ENCODE measurements at places on chromosomes 7 and 10. TPM values are rescaled to one million over a fixed set of nuclear protein-coding genes. Genes with fewer than 3 reads are reported as not detected.

CFAP70 gene
- not detected for total RNA-seq

- H3K27ac ChIP-seq: no peak overlapping the region
- H3K4me1 ChIP-seq: no peaks in the 10 kb centered on the region
- H3K36me3 ChIP-seq: no peaks in the 10 kb centered on the region
- no peak overlapping the region for H3K4me3 ChIP-seq
- DNase-seq: no peak
Observed at GRCh38 chr7:90681336-90682022, 85.4 kb downstream of the CDK14 start.

- no peak for DNase-seq
- no peaks in the 10 kb centered on the region for H3K27me3 ChIP-seq
- no peaks in the 10 kb centered on the region for H3K4me1 ChIP-seq
- H3K4me3 ChIP-seq: no peak overlapping the region
- H3K27ac ChIP-seq: no peak overlapping the region
Observed at GRCh38 chr7:151607464-151607867, 87.8 kb upstream of the RHEB start.

- H3K27me3 ChIP-seq: no peaks in the 10 kb centered on the region
- no peaks in the 10 kb centered on the region for H3K4me1 ChIP-seq
- no peak for DNase-seq
Observed at GRCh38 chr7:10677668-10678232, 295.9 kb upstream of the PHF14 start.

- no peaks in the 10 kb centered on the region for H3K27me3 ChIP-seq
- no peak overlapping the region for H3K27ac ChIP-seq
- H3K4me1 ChIP-seq: no peaks in the 10 kb centered on the region
- H3K36me3 ChIP-seq: no peaks in the 10 kb centered on the region
Observed at GRCh38 chr7:106124186-106124585, 12.1 kb upstream of the SYPL1 start.

GRCh38 chr7:128265156-128265905, 24.3 kb downstream of the LEP start:
- H3K4me3 ChIP-seq: no peak overlapping the region
- H3K27me3 ChIP-seq: no peaks in the 10 kb centered on the region
- H3K4me1 ChIP-seq: no peaks in the 10 kb centered on the region
- DNase-seq: no peak
- H3K36me3 ChIP-seq: no peaks in the 10 kb centered on the region

DNA sequence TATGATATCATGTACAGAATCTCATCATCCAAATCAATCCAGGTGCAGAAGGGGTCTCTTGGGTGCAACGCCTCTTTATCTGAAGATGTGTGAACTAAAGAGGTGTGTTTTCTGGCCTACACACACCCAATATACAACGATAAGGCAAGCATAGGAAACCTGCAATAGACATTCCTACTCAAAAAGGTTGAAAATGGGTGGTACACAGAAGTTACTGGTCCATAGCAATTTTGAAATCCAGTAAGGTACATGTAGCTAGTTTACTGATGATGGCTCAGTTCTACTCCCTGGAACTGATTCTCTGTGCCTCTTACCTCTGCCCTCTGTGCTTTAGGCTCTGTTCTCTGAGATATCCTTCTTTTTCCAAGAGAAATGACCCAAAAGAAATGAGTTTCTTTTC, 22.2 kb upstream of the CCDC3 start:
- no peaks in the 10 kb centered on the region for H3K4me1 ChIP-seq
- H3K4me3 ChIP-seq: no peak overlapping the region
- no peak overlapping the region for H3K27ac ChIP-seq

GRCh38 chr10:84798312-84798711, 469.9 kb downstream of the CCSER2 start:
- no peak for DNase-seq
- H3K27me3 ChIP-seq: no peaks in the 10 kb centered on the region
- no peak overlapping the region for H3K4me3 ChIP-seq
- no peaks in the 10 kb centered on the region for H3K4me1 ChIP-seq

GRCh38 chr10:10910634-10911033, 107.0 kb upstream of the CELF2 start:
- no peak for DNase-seq
- no peak overlapping the region for H3K4me3 ChIP-seq
- H3K27ac ChIP-seq: peak overlapping the region; percentile 75

GRCh38 chr10:7405637-7406036, 5.2 kb downstream of the SFMBT2 start:
- H3K4me1 ChIP-seq: peaks cover 10% of the 10 kb centered on the region
- H3K27ac ChIP-seq: no peak overlapping the region
- H3K36me3 ChIP-seq: no peaks in the 10 kb centered on the region
- DNase-seq: no peak
- no peak overlapping the region for H3K4me3 ChIP-seq
- no peaks in the 10 kb centered on the region for H3K27me3 ChIP-seq
